ENCODE measurements at places on chromosomes 4 and X.

DNA sequence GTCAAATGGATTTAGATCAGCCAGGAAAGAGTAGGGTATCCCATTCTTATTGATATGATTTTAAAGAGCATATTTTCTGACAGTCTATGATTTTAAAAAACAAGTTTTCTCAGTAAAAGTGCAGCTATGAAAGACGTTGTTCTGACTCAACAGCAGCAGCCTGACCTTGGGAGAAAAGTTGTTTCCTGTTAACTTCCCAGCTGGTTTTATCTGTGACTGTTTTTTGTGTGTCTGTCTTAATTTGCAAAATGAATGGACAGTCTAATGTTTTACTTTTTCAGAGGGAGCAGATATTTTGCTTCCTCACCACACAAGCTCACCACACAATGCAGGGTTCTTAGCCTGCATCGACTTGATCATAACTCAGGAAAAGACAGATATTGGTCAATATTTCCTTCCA, 764 bp upstream of the MTHFD2L start:
- DNase-seq = peak; percentile 37

DNA sequence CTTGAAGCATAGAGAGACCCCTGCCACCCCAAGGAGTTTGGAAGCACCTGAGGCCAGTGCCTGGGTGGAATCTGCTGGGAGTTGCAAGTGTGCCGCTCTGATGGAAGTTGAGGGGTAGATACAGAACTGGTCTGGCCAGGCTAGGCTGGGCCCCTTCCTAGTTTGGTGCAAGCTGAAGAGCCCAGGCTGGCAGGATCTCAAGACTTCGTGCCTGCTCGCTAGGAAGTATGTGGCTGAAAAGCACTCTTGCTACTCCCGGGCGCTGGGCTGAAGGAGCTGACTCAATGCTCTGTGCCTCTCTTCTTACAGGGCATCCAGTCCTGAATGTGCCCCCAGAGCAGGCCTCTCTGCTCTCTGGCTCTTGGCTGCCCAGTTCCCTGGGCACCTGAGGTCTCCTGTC, 51.7 kb upstream of the PJA1 start:
- DNase-seq = peak; percentile 9

- no peak for DNase-seq
These were observed 441.1 kb downstream of the KCNIP4 start for GRCh38 chr4:21507439-21507838.

DNA sequence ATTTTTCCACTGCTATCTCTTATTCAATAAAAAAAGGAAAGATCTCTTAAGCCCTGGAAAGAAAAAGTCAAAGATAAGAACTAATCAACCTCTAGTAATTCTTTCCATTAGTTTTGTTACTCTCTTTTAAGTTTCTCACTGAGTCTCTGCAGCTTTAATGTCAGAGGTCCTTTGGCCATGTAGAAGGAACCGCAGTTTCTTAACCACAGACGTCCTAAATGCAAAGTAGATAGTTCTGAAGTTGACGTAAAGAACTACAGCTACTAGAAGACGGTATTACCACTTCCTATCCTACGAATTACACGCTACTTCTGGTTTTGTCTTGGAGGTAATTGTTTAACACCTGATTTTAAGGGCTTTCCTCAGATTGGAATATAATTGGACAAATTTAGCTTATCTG, 325.9 kb downstream of the ANKRD50 start:
- DNase-seq = no peak

GRCh38 chr4:179797738-179798137, 2355.5 kb upstream of the AGA start:
- no peak for DNase-seq

GRCh38 chr4:47010347-47010911, 17.0 kb upstream of the GABRA4 start:
- DNase-seq = no peak

DNA sequence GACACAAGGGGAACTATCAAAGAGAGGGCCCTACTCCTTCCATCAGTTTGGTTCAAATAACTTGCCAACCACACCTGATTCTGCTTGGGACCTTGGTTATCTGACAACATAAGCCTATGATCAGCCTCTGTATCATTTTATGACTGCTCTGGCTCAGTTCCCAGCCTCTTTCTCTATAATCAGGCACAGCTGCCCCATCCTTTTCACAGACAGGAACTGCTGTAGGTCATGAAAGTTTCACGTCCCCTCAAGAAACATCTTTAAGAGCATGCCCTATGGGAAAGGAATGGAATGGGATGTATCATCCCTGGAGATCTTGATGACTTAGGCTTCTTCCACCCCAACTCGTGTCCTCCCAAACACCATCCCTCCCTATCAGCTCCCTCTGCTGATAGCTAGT, 243.4 kb downstream of the AR start:
- peak; percentile 55 for DNase-seq

- no peak for DNase-seq
These were observed 65.5 kb downstream of the ACOX3 start for GRCh38 chr4:8374851-8375649.

DNA sequence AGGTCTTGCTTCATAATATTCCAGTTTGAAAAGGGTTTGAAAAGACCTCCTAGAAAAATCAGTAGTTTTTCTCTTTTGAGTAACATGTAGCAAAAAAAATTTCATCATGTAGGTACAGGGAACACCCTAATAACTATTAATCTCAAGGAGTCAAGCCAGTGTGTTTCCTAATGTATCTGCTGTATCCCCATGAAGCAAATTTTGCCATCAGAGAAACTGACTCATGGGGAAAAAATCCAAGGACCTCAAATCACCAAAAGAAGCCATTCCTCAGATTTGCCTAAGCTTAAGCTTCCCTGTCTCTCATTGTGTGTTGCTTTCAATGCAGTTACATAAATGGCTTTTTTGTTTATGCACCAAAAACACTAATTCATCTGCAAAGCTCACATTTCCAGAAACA, 29.7 kb downstream of the F9 start:
- peak; percentile 51 for DNase-seq

GRCh38 chr4:81426770-81427289, 44.9 kb downstream of the RASGEF1B start:
- no peak for DNase-seq

DNA sequence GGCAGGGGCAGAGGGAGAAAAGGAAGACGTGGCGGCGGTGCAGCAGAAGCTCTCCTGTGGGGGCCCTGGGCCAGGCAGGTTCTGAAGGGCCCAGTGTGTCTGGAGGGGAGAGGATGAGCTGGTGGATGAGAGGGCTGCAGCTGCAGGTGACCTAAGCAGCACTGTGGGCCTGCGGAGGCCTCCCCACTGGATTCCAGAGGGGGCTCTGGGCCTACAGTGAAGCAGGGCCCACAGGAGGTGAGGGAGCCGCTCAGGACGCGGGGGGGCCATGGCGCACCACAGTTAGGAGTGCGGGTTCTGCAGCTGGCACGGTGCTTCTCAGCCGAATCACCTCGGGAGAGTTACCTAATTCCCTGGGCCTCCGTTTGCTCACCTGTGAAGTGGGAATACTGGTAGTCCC, 10.5 kb downstream of the ABLIM2 start:
- no peak for DNase-seq

DNA sequence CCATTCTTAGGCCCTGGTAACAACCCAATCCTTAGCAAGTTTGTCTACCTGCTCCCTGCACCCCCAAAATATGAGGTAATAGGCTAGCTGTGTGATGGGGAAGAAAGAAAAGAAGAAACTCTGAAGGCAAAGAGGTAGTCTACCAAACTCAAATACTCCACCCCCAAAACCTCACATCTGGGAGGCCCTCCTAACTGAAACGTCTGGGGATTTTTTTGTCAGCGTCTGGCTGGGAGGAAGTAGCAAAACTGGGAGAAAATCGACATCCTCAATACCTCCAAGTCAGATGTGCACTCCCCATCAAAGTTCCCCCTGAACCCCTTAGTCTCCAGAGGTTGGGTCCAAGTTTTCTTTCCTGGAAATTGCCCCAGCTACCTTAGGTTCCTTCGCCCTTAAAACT, 1.0 kb downstream of the LAMP2 start:
- no peak for DNase-seq

DNA sequence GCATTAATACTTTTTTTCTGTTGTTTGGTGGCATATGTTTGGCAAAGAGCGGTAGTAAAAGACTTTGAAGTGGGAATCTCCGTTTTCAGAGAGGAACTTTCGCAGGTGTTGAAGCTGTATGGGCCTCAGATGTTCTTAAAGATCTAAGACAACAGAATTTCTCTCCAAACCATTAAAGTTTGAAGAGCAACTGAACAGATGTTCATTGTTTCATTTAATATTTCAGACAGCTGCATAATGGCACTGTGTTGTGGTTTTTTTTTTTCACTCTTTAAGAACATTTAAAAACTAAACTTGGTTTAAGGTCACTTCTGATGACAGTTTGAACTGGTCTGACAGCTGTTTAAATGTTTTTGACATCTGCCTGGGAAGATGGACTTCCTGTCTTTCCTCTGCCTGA, 882.7 kb upstream of the PCDH10 start:
- DNase-seq = no peak

DNA sequence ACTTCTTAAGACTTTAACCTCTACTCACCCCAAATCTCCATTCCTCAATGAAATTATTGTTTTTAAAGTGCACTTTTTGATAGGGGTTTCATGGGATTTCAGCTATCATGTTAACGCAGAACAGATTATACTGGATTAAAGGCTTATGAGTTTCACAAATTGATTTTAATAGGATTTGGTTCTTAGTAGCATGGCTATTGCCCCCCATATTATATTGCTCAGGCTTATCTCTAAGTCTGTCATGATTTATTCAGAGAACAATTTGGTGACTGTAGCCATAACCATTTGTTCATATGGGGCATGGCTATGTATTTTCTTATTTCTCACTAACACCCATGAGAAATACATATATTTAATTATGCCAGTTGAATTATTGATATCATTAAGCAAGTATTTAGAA, 57.0 kb downstream of the MND1 start:
- no peak for DNase-seq

GRCh38 chr4:83561381-83561780, 25.5 kb downstream of the GPAT3 start:
- peak; percentile 60 for DNase-seq

DNA sequence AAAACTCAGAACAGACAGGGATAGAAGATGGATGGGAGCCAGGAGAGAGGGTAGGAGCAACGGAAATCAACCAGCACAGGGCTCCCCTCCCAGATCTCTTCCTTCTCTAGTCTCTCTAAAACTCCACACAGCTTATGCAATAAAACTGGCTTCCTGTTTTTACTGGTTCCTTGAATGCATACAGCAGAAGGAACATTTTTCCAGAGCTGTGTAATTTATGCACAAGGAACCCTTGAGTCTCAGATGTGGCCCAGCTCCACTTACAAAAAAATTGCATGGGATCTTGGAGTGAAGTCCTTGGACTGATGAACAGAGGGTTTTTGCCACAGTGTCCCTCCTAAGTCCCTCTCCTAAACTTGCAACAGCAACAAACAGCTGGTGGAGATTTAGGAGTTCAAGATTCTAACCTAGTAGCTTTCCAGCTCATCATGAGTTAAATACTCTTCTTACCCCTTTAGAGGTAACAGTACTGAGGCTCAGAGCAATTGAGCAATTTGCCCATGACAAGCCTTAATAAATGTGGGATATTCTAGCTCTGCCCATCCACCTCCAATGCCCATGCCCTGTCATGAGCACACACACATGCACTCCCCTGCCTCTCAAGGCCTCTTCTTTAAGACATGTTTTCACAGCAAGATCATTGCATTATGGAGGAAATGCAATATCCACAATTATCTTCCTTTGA, 18.4 kb upstream of the CC2D2A start:
- peak; percentile 56 for DNase-seq

GRCh38 chr4:145177906-145178538, 2.4 kb downstream of the OTUD4 start:
- peak; percentile 20 for DNase-seq

DNA sequence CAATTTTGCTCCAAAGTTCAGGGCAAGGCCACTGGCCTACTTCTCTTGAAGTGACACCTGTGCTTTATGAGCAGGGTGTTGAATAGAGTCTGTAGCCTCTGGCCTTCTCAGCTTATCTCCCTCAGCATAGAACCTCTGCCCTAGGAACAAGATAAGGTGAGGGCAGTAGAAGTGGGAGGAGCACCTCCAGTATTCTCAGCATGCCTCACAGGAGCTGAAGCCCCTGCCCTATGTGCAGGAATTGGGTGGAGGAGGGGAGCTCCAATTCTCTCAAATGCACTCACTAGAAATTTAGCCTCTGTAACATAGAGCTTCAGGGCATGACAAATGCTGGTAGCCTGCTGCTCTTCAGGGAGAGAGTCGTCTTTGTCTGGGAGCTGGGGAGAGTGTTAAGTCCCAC, 479.3 kb downstream of the IL1RAPL1 start:
- no peak for DNase-seq

- DNase-seq = no peak
These were observed 88.3 kb downstream of the GK start for GRCh38 chrX:30741545-30741944.

DNA sequence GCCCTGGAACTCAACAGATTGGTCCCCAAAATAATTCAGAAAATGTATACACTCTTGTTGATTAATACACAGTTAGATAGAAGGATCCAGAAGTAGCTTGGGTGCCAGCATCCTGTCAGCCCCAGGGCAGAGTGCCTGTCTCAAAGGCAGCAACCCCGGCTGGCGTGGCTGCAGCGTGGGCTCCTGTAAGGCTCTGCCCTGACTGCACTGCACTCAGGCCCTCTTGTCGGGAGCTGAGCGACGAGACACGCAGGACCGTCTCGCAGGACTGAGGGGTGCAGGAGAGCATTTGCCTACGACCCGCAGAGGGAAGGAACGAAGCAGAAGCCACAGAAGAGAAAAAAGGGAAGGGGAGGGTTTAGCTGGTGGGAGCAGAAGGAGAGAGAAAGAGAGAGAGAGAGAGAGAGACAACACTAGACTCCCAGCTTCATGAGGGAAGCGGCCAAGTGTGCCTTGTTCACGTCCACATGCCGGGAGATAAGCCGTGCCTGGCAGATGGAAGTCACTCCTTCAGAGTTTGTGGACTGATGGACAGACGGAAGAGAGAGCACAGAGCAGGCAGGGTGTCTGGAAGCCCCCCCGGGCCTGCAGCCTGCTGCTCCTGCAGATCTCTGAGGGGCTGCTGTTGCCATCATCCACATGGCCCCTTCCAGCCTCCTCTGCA, 38.7 kb upstream of the HELT start:
- DNase-seq = no peak

GRCh38 chr4:114389070-114389685, 209.4 kb upstream of the UGT8 start:
- DNase-seq = no peak

- no peak for DNase-seq
These were observed 620.6 kb downstream of the BCOR start for GRCh38 chrX:39477031-39477761.

GRCh38 chr4:139256349-139256748, 23.7 kb downstream of the MGARP start:
- no peak for DNase-seq

GRCh38 chr4:79395841-79396240, 12.2 kb downstream of the GK2 start:
- DNase-seq = no peak

GRCh38 chr4:95640311-95640710, 91.5 kb upstream of the UNC5C start:
- no peak for DNase-seq

DNA sequence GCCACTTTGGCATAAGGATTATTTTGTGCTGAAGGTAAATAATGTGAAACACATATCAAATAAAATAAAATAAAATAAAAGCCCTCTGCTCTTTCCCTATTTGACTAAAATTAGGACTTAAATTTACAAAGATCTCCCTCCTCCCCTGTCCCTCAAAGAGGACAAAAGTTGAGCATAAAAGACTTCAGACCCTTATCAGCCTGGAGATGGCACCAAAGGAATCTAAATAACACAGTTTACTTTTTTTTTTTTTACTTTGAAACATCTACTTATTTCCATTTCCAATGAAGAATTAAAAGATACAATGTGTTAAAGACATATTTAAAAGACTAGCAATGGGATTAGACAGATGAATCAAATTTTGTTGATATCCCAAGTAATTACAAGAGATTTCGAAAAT, 89.7 kb downstream of the EPHA5 start:
- DNase-seq = no peak

Data from AG10803 (cell line).